Midbrain (tissue), 1 donor: ENCODE measurements at places on chromosomes 7 and 10.

- DNase-seq: no peak
Observed at GRCh38 chr10:73597346-73597745, 6.2 kb upstream of the USP54 start.

DNA sequence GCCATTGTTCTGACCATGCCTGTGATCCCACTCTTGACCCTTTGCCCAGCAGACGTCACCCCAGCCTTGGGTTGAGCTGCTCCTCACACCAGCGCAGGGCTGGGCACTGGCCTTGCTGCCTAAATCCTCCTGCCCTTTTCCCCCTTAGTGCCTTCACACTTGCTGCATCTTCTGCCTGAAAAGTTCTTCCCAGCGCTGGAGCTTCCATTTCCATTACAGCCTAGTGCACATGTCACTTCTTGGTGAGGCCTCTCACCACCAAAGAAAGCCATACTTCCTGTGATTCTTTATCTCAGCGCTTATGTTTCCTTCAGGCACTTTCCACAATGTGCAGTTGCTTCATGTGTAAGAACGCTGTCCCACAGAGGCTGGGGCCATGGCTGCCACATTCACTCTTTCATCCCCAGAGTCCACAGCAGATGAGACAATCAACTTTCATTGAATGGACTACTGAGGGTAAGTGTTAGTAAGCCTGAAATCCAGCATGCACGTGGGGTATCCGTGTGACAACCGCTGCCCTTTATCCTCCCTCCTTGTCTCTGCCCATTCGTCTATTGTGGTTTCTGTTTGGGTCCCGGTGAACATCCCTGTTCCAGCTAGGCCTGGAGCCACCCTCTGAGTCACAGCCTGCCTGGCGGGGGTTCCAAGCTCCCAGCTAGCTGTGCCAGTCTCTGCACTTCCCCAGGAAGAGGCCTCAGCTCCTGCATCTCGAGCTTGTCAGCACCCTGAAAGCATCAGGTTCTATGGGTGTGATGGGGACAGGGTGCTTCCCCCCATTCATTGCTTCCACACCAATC is 37.3 kb downstream of the ADRA2A start:
- no peak for DNase-seq

DNA sequence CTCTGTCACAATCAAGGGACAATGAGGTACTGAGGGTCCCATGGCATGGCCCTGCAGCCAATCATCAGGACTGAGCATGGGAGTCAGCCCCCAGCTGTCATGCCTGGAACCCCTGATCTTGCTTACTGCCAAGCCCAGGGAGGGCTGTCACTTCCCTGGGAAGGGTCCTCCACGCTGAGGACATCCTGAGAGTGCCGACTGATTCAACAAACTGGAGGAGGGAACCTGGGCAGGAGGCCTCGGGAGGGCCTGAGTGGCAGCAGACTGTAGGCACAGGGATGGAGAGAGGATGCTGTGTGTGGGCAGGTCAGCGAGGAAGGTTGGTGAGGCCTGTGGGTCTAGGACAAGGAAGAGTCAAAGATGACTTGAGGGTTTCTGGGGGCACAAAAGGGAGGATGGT is 154.3 kb downstream of the ZNF248 start:
- DNase-seq: no peak

DNA sequence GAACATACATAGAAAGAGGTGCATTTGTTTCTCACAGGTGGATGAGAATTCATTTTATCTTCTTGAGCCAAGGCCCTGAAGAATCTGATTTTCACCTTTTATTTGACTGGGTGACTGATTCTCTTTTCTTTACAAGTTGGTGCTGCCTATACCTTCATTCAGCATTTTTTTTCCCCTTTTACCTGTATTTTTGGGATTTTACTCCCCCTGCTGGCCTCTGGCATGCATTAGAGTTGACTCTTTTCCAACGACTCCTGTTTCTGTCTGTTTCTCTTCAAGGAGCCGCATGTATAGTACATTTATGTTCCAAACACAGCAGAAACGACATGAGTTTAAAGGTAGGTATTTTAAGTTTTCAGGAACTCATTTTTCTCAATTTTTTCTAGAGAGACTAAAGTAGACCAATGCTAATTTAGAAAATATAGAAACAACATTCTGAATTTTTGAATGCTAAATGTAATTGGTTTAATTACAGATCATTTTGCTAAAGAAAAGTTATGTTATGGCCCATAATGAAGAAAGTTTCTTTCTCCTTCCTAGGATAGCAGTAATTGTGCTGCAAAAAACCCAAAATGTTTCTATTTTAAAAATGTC is 149.8 kb upstream of the HDAC9 start:
- DNase-seq: peak; percentile 56

GRCh38 chr7:32299133-32299702 is 191.0 kb downstream of the LSM5 start:
- DNase-seq: no peak

DNA sequence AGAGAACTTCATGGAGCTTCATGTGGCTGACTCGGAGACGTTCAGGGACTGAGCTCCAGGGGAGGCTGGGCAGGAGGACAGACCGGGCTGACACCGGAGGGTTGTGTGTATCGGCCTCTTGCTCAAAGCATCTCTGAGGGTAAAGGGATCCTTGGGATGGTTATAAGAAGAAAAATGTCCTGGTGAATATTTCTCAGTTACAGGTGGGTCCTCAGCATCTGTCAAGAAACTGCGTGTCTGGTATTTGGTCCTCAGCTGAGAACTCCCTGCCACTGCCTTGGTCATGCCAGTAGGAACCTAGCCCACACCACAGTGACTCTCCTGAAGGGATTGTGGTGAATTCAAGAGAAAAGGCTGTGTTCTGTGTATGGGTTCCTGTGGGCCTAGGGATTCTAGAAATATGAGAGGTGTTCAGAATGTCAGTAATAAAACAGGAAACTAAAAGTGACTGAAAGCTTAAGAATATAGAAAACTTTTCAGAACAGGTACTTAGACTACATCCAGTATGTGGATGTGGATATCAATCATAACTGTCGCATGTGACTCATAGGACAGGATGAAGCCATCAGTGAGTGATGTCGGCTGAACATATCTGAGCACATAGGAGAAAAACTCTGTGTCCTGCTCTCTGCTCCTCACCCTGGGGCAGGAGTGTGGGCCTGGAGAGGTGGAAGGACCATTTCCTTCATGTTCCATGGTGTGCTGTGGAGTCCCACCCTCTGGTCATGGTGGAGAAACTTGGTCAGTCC is 28.4 kb downstream of the MBL2 start:
- no peak for DNase-seq

GRCh38 chr10:53487019-53487983 is 714.7 kb upstream of the MBL2 start:
- no peak for DNase-seq

GRCh38 chr7:34013421-34013820 is 108.1 kb downstream of the BMPER start:
- no peak for DNase-seq

DNA sequence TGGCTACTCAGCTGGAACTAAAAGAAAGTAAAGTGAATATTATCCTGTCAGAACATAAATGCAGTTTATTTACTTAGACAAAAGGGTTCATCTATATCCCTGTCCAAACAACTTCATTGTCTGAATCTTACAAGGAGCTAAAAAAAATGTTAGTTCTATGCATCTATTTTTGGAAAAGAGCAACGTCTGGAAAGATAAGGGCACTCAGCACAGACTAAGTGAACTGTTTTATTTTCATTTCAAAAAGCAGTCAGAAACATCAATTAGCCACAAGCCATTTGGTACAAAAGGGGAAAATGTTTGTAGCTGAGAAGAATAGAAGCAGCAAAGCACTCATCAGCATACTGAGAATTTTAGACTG is 245.5 kb downstream of the FOXP2 start:
- DNase-seq: no peak

DNA sequence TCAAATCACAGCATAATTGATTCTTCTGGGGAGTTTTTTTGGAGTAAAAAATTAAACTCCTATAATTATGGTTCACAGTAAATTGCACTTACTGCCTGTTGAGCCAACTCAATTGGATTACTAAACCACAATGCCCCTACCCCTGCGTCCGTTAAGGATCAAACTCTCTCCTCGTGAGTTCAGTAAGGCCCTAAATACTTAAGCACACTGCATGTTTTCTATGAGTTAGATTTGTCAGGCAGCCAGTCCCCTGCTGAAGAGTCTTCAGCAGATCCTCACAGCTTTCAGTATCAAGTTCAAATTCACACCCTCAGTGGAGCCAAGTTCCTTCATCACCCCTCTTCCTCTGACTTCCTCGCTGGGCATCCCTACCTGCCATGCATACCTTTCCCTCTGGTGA is 275.0 kb upstream of the BMPER start:
- DNase-seq: no peak

- no peak for DNase-seq
Observed at GRCh38 chr7:122485856-122486255, 181.3 kb upstream of the FEZF1 start.

DNA sequence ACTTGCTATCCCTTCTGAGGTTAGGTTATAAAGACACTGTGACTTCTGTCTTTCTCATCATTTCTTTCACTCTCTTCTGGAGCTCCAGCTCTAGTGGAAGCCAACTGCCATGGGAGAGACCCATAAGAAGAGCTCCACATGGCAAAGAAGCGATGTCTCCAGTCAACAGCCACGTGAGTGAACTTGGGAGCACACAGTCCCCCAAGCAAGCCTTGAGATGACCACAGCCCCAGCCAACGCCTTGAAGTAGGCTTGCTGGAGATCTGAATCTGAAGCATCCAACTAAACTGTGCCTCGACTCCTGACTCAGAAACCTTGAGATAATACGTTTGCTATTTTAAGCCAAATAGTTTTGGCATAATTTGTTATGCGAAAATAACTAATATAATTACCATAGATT is 181.7 kb upstream of the GDF10 start:
- DNase-seq: no peak

- no peak for DNase-seq
Observed at GRCh38 chr10:48309711-48310226, 3.3 kb downstream of the MAPK8 start.

DNA sequence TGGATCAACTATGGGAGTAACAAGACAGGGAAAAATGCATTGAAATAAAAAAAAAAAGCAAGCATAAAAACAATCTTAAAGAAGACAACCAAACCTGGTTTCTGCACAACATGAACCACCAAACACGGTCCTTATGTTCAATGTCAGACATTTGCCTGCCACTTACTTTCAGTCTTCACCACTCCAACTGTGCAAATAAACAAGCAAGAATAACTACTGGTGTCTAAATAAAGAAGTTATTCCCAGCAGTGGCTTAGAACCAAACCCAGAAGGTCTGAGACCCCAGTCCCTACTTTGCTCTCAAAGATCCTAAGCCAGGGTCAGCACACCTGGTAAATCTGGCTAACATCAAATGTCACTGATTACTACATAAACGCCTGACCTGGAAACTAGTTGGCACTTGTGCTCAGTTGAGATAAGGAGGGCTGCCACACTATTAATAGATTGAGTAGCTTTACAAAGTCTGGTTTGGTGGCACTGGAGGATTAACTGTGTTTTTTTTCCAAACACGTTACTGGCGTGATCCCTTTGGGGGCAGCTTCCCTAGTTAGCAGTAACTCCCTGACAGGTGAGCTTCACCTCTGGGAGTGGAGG is 62.7 kb upstream of the ABLIM1 start:
- DNase-seq: no peak

- peak; percentile 3 for DNase-seq
Observed at GRCh38 chr7:66013938-66014337, 31.9 kb upstream of the GUSB start.

GRCh38 chr10:72171175-72171630 is 44.6 kb upstream of the ANAPC16 start:
- no peak for DNase-seq
